ENCODE measurements at places on chromosomes 12 and 14.

- no peak for DNase-seq
Measured at GRCh38 chr12:87315-87714, 20.7 kb downstream of the IQSEC3 start.

- peak; percentile 14 for DNase-seq
Measured at GRCh38 chr12:15728118-15728598, 61.0 kb downstream of the EPS8 start.

- no peak for DNase-seq
Measured at GRCh38 chr12:46676396-46676795, 149.4 kb downstream of the SLC38A4 start.

GRCh38 chr12:30942486-30942885 lies 15.9 kb downstream of the TSPAN11 start:
- no peak for DNase-seq

DNA sequence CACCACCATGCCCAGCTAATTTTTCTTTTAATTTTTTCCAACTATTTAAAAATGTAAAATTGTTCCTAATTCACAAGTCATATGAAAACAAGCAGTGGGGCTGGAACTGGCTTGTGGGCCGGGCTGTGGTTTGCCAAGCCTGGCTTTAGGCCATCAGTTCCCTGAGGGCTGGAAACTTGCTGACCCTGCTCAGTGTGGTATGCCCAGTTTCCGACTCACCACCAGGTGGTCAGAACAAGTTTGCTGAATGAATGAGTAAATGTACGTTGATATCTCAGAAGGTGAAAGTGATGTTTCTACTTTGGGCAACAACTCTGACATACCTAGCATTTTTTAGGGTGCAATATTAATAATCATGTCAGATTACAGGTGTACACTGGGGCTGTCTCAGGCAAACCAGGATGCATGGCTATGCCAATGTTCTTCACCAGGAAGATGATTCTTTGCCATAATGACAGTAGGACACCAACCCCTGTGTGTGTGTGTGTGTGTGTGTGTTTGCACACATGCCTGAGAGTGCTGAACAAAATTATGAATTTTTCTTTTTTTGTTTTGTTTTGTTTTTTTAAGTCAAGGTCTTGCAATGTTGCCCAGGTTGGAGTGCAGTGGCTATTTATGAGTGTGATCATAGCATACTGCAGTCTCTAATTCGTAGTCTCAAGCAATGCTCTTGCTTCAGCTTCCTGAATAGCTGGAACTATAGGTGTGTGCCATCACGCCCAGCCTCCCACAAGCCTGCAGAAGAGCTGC lies 106.1 kb downstream of the PTPN11 start:
- DNase-seq, result peak; percentile 67

DNA sequence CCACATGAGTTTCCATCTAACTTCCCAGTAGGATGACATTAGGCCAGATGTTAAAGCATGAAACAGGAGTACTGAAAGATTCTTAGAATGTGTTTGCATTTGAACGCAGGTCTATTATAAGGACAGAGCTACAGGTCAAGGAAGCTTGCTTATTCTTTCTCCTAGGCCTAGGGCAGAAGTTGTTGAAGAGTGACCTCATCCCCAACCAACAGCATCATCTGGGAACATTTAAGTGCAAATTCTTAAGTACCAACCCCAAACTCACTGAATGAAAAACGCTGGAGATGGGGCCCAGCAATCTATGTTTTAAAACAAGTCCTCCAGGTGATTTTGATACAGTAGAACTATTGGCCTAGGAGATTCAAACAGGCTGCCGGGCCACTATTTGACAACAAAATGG lies 52.4 kb downstream of the PAPLN start:
- no peak for DNase-seq

DNA sequence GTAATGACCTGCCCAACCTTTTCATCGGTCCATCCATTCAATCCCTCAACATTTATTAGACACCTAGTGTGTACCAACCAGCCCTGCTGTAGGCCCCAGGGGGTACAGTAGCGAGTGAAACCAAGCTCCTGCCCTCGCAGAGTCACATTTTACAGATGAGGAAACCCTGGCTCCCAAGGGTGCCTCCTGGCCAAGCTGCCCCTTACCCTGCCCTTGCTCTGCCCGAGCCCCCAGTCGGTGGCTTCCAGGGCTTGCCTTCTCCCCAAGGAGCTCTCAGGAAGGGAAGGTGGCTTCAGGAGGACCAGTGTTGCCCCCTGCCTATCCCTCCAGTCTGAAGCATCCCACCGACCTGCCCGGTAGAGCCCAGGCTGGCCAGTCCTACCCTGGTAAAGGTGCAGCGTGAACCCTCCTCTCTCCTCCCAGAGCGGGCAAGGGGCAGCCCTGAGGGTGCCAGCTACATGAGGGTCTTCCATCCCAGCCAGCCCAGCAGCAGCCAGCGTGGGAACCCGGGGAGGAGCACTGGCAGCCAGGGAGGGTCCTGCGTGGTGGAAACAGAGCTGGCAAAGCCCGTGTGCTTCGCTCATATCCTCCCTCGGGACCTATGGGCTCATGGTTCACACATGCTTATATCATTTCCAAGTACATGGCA lies 670 bp upstream of the BEGAIN start:
- no peak for DNase-seq

DNA sequence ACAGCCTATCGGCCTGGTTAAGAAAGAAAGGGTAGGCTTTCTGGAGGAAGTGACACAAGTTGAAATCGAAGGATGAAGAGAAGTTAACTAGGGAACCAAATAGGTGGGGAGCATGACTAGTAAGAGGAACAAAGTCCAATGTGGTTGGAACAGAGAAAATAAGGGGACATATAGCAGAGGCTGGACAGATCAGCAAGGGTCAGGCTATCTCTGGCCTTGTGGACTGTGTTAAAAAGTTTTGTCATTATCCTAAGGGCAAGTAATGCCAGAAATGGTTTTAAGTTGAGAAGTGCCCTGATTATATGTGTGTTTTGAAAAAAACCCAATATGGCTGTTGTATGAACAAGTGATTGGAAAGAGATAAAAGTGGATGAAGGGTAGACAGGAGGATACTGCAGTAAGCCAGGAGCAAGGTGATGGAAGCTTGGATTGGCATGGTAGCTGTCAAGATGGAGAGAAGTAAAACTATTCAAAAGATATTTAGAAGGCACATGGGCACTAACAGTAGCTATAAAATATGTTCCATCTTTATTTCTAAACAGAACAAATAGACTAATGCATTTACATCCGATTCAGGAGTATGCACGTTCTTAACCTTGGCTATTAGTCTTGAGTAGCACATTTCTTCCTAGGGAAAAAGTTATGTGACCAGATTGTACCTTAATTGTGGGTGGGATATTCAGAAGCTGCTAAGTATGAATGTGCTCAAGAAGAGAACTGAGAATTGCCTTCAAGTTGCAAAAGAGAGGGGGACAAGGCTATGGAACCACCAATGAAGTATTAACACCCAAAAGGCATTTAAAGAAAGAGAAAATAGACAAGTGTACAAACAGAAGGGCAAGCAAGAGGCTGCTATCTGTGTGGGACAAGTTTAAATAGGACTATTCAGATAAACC lies 46.8 kb upstream of the OR5AU1 start:
- no peak for DNase-seq

- DNase-seq, result no peak
Measured at GRCh38 chr12:45008211-45008610, 42.7 kb downstream of the DBX2 start.

- DNase-seq, result no peak
Measured at GRCh38 chr14:49992448-49992847, 99.6 kb downstream of the ARF6 start.

- DNase-seq, result peak; percentile 27
Measured at GRCh38 chr14:64507376-64508156, 3.0 kb downstream of the ZBTB1 start.

Measured in urothelium cell line (cell line).